ENCODE measurements at places on chromosomes 5 and 9.

DNA sequence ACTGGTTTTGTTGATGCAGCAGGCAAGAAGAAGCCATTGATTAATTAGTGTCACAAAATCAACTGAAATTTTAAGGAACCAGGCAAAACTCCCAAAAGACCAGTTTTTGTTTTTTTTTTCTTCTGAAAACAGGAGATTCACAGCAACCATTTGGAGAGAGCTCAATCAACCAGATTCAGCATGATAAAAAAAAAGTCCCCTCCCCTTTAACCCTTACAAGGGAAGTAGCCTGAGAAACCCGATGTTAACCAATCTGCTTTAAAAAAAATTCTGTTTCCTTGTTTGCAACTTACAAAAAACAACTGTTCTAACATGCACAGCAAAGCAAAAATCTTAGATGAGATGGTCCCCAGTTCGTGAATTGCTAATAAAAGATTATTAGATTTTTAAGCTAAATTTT, 59.7 kb downstream of the HMHB1 start:
- no peak for DNase-seq

DNA sequence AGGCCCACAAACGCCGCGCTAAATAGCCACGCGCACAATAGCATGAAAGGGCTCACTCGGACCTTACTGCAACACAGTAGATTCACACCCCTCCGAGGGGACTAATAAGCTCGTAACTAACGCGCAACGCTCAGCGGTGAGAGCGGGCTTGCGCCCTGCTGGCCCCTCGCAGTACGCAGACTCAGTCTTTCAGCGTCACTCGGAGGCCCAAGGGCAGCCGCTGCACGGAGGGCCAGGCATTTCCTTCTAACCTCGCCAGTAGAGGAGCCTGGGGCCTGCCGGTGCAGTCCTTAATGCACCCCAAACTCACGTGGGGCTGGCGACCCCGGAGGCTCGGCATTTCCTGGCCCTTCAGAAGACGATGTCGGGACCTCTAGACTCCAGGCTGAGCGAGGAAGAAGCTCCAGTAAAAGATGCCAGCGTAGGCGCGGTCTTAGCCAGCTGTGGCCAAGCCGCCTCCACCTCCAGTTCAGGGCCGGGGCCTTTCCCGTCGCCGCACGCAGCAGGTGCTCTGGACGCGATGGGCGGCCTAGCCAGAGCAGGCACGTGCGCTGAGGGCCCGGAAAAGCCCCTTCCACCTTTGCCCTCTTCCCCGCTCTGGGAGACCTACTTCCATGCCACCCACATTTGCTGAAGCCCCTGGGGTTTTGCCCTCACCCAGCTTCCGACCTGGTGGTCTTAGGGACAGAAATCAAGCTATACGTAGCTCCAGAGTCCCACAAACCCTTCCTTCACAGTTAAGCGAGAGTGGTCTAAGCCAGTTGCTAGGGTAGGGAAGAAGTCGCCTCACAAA, 38.3 kb upstream of the TIFAB start:
- no peak for DNase-seq

GRCh38 chr5:120677481-120677880, 213.4 kb downstream of the PRR16 start:
- no peak for DNase-seq

GRCh38 chr5:73376618-73377170, 71.9 kb downstream of the FOXD1 start:
- no peak for DNase-seq

- no peak for DNase-seq
Measured at GRCh38 chr9:85553475-85553874, 188.3 kb downstream of the AGTPBP1 start.

DNA sequence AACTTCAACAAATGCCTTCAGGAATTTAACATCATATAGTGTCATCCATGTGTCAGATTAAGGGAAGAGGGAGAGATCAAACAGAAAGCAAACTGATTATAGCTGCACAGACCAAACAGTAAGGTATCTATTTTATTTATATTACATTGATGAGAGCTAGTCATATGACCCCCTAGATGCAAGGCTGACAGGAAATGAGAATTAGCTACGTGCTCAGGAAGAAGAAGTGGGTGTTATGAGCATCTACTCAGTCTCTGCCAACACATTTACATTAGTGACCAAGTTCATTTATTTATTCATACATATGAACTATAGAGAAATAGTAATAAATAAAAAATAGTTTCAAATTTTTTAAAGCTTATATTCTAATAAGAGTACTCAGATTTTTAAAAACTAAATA, 787.3 kb downstream of the KCTD16 start:
- no peak for DNase-seq

DNA sequence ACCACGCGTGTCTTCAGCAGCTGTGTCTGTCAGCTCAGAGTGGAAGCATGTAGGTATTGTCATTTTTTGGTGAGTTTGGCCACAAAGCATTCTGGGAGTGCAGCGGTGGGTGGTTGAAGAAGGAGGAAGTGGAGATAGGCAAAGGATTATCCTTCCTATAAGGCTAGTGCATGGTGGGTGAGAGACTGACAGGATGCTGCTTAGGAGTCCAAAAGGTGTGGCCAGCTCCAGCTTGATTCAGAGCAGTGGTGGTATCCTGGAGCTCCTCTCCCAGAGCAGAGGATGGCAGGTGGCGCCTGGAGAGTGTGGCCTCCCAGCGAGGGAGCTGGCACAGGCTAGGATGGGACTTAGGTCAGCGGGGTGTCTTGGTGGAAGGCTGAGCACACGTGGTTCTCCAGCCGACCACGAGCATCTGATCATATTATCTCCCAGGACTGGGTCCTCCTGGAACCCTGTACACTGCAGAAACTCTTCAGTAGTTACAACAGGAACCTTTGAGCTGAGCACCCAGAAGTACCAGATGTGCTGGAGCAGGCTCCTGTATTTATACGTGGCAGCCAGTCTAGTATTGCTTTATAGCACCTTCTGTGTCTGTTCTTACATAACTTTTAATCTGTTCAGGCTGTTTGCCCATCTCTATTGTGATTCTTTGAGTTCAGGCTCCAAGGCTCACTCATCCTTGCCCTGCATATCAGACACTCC, 29.6 kb downstream of the MAML1 start:
- no peak for DNase-seq

DNA sequence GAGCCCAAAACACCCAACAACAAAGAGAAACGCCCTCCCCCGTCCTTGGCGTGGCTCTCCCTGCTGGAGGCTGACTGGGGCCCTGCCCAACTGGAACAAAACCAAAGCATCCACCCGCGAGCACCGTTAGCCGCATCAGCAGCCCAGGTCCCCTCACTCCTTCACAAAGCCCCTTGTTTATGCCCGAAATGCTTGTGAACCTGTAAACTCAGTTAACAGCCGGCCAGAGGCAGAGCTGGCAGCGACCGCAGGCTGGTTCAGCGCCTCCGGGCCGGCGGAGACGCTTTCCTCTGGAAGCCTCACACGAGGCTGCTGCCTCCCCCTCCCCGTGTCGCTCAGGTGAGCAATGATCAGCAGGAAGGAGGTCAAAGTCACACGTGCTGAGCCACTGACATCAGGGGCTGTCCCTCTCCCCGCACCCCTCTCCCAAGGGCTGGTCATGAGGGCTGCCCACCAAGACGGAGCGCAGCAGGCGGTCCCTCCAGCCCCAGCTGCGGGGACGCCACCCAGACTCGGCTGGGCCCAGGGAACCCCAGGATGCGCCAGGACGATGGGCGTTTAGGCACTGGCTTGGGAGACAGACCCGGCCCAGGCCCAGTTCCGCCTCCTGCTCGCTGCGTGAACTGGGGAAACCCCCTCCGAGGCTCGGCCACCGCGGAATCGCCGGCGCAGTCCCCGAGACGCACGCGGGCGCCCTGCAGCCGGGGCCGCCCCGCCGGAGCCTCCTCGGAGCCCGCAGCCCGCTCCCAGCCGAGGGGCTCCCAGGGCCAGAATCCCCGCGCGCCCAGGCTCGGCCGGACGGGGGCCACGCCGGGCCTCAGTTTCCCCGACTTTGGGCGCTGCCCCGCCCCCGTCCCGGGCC, 563 bp downstream of the SNAPC4 start:
- no peak for DNase-seq

- no peak for DNase-seq
Measured at GRCh38 chr9:92954049-92954861, 6.9 kb downstream of the FGD3 start.

DNA sequence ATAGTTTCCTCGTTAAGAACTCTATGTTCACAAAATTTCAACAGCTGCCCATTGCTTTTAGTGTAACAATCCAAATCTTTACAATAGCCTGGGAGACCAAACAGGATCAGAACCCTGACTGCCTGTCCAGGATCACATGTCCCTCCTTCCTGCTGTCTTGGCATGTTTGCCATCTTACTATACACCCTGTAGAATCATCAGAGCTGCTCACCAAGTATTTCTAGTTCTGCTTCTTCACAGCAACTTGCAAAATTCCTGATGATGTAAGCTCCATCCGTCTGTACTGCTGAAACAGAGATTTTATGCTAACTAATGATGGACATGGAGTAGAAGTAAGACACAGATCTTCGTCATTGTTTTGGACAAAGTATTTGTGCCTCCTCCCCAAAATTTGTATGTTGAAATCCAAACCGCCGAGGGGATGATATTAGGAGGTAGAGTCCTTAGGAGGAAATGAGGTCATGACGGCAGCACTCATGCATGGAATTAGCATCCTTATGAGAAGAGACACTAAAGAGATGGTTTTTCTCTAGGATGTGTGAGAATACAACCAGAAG, 464.9 kb upstream of the BRINP1 start:
- DNase-seq = no peak

DNA sequence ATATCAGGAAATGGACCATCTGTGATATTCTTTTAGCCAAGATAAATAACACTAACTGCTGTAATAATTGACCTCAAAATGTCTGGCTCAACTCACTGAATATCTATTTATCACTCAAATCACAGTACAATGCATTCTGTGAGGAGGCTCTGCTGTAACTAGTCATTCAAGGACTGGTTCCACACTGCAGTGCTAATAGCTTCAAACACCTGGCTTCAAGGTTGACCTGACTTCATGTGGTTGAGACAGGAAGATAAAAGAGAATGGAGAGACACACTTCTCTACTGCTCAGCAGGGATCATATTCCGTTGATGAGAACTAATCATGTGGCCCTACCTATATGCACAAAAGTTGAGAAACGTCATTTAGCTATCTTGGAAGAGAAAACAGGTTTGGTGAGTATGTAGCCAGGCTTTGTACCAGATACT, 3.4 kb upstream of the RHOBTB3 start:
- no peak for DNase-seq

GRCh38 chr5:7426284-7426683, 30.3 kb downstream of the ADCY2 start:
- DNase-seq = no peak

DNA sequence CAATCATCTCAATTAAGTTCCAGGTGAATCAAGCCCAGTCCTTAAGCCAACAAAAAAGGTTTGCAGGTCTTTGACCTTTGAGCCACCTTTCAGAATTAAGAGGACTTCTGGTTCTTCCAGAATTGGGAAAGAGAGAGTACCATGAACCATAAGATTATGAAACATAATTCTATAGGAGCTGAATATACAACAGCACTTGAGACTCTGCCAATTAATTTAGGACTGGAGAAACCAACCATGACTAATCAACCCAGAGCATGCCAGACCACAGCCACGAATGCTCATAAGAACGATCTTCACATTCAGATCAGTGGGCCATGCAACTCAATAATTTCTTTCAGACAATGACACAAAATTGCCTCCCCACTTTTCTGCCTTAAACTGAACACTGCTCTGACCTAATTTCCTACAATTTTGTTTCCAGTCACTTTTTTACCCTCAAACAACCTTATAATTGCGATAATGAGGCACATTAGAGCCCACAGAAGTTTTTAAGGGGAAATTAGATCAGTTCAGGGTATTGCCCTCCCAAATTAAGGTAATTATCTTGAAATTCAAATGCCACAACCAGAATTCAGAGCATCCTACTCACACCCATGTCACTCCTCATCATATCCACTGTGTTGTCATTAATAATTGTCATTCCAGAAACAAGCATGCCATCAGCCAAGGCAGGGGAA, 213.4 kb downstream of the ATPSCKMT start:
- DNase-seq = no peak
